ENCODE measurements at places on chromosomes 1 and 21. TPM values are rescaled to one million over a fixed set of nuclear protein-coding genes. Genes with fewer than 3 reads are reported as not detected.

HMGCS2 gene
- total RNA-seq: not detected

DNA sequence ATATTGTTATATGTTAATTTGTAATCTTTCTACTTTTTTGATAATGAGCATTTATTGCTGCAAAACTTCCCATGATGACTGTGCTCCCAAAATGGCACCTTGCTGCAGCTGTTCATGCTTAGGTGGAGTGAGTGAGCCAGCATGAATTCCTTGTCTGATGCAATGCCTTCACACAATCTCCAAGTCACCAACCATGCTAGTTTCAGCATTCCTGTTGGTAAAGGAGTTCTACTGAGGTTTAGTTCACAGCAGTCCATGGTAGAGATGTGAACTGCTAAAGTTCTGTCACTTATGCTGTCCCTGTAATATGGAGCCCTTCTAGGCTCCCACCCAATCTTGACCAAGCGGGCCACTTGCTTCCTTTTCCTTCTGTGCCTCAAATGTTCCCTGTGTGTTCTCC is 26.2 kb upstream of the PRKACB start:
- no peaks in the 10 kb centered on the region for H3K27me3 ChIP-seq
- no peaks in the 10 kb centered on the region for H3K4me1 ChIP-seq
- H3K4me3 ChIP-seq: no peak overlapping the region

GRCh38 chr1:17883662-17884395 is 128.7 kb downstream of the ACTL8 start:
- no peaks in the 10 kb centered on the region for H3K27me3 ChIP-seq
- no peaks in the 10 kb centered on the region for H3K36me3 ChIP-seq
- no peak for DNase-seq
- H3K27ac ChIP-seq: no peak overlapping the region
- no peaks in the 10 kb centered on the region for H3K4me1 ChIP-seq

- no peak overlapping the region for H3K4me3 ChIP-seq
- no peaks in the 10 kb centered on the region for H3K4me1 ChIP-seq
Measured at GRCh38 chr1:32622806-32623681, 27.3 kb downstream of the ZBTB8OS start.

IL12RB2 gene
- 0.88 TPM for total RNA-seq

- H3K36me3 ChIP-seq: no peaks in the 10 kb centered on the region
- DNase-seq: no peak
- H3K27me3 ChIP-seq: no peaks in the 10 kb centered on the region
- no peak overlapping the region for H3K27ac ChIP-seq
Measured at GRCh38 chr1:240401731-240402130, 210.2 kb downstream of the GREM2 start.

C1orf115 gene
- total RNA-seq: 10.8 TPM

GRCh38 chr1:107863342-107863741 is 101.6 kb downstream of the VAV3 start:
- DNase-seq: no peak
- H3K4me1 ChIP-seq: no peaks in the 10 kb centered on the region
- H3K27ac ChIP-seq: no peak overlapping the region
- no peaks in the 10 kb centered on the region for H3K36me3 ChIP-seq
- no peak overlapping the region for H3K4me3 ChIP-seq

CCDC18 gene
- 6.6 TPM for total RNA-seq

GPR37L1 gene
- total RNA-seq: not detected

- DNase-seq: no peak
- no peaks in the 10 kb centered on the region for H3K36me3 ChIP-seq
- no peak overlapping the region for H3K4me3 ChIP-seq
- H3K27ac ChIP-seq: no peak overlapping the region
- H3K27me3 ChIP-seq: no peaks in the 10 kb centered on the region
- no peaks in the 10 kb centered on the region for H3K4me1 ChIP-seq
Measured at GRCh38 chr1:95396557-95396956, 162.5 kb downstream of the RWDD3 start.

GRCh38 chr1:162557536-162557935 is 4.0 kb upstream of the UAP1 start:
- H3K4me1 ChIP-seq: no peaks in the 10 kb centered on the region
- H3K27ac ChIP-seq: no peak overlapping the region
- no peaks in the 10 kb centered on the region for H3K36me3 ChIP-seq
- H3K4me3 ChIP-seq: no peak overlapping the region

DNA sequence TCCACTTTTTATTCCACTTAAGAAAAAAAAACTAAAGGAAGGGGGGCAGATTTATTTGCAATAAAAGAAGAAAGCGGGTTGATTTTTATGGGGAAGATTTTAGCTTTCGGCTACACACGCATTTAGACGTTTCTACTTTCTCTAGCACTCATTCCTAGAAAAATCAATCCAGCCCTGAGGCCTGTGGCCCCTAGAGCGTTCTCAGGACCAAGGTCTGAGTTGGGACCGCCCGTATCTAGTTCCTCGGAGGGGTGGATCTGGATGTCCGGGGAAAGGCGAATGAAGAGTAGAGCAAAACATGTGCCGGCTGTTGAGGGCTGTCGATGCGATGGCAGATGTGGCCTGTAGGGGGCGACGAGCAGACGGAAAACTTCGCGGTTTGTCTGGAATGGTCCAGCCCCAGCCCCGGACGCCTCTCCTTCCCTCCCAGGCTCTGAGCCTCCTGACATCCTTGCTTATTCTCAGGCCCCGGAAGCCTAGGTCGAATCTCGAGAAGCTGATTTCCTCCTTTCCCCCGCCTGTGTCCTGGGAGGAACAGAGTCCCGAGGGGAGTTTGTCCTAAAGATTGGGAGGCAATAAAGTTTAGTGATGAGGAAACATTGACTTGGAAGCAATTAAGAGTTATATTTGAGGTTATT is 5.2 kb downstream of the FOXD3 start:
- peak; percentile 84 for DNase-seq
- H3K4me1 ChIP-seq: no peaks in the 10 kb centered on the region
- H3K4me3 ChIP-seq: no peak overlapping the region
- H3K27ac ChIP-seq: no peak overlapping the region
- H3K27me3 ChIP-seq: peaks cover 5% of the 10 kb centered on the region

BRDT gene
- not detected for total RNA-seq

KRTAP8-1 gene
- not detected for total RNA-seq

CYP4X1 gene
- 29.0 TPM for total RNA-seq

SLC30A10 gene
- total RNA-seq: not detected

MAP3K21 gene
- 1.3 TPM for total RNA-seq

DNA sequence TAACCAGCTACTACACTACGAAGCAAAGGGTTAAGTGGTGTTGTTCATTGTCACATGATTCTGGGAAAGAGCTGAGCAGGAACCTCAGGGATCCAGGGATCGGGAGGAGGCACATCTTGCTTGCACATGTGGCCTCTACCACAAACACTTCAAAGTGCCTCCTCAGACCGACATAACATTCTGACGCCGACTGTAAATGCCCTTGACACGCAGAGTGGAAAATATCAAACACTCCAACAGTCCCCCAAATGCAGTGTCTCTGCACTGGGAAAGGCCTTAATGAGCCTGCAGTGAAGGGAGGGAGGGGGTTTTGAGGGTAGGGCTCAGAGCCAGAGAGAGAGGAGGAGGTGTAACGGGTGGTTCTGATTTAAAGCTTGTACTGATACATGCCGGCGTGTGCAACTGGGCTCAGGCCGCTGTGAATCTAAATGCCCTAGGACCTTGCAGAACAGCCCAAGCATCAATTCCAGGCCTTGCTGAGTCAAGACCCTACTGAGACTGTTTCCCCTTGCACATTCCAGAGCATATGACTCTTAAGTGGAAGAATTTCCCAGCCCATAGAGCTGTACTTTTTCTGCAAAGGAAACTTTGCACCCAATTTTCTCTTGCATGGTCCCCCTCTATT is 163.7 kb downstream of the NTMT2 start:
- H3K27ac ChIP-seq: no peak overlapping the region
- H3K4me1 ChIP-seq: peaks cover 10% of the 10 kb centered on the region
- no peaks in the 10 kb centered on the region for H3K36me3 ChIP-seq
- no peak overlapping the region for H3K4me3 ChIP-seq
- H3K27me3 ChIP-seq: no peaks in the 10 kb centered on the region
- DNase-seq: peak; percentile 67

GRCh38 chr21:29496337-29496736 is 197.6 kb downstream of the BACH1 start:
- no peaks in the 10 kb centered on the region for H3K36me3 ChIP-seq
- H3K27ac ChIP-seq: no peak overlapping the region
- H3K4me1 ChIP-seq: no peaks in the 10 kb centered on the region

ALPL gene
- total RNA-seq: 6.7 TPM

CRYBG2 gene
- total RNA-seq: 0.27 TPM

PLA2G2D gene
- total RNA-seq: 0.33 TPM

GRCh38 chr1:160066829-160067745 is 2.9 kb downstream of the KCNJ10 start:
- no peak for DNase-seq
- no peaks in the 10 kb centered on the region for H3K27me3 ChIP-seq
- H3K36me3 ChIP-seq: no peaks in the 10 kb centered on the region
- H3K27ac ChIP-seq: no peak overlapping the region
- H3K4me1 ChIP-seq: no peaks in the 10 kb centered on the region
- no peak overlapping the region for H3K4me3 ChIP-seq

GRCh38 chr1:31573261-31573660 is 3.1 kb upstream of the TINAGL1 start:
- no peak for DNase-seq
- H3K27me3 ChIP-seq: no peaks in the 10 kb centered on the region
- H3K36me3 ChIP-seq: no peaks in the 10 kb centered on the region
- peak overlapping the region; percentile 96 for H3K27ac ChIP-seq
- H3K4me1 ChIP-seq: no peaks in the 10 kb centered on the region

FMOD gene
- total RNA-seq: 353 TPM

GRCh38 chr1:46021046-46021996 is 111.1 kb downstream of the PIK3R3 start:
- no peak for DNase-seq
- H3K27ac ChIP-seq: no peak overlapping the region
- H3K4me1 ChIP-seq: no peaks in the 10 kb centered on the region
- no peaks in the 10 kb centered on the region for H3K27me3 ChIP-seq

Data from aorta (tissue), 5 donors.